ENCODE measurements at places on chromosomes 5 and 9. TPM values are rescaled to one million over a fixed set of nuclear protein-coding genes. Genes with fewer than 3 reads are reported as not detected.

The SLC36A3 gene
- total RNA-seq, result not detected

GRCh38 chr9:14710804-14711203 lies 11.7 kb downstream of the CER1 start:
- no peak overlapping the region for H3K4me3 ChIP-seq
- H3K36me3 ChIP-seq, result no peaks in the 10 kb centered on the region
- H3K4me1 ChIP-seq, result no peaks in the 10 kb centered on the region

DNA sequence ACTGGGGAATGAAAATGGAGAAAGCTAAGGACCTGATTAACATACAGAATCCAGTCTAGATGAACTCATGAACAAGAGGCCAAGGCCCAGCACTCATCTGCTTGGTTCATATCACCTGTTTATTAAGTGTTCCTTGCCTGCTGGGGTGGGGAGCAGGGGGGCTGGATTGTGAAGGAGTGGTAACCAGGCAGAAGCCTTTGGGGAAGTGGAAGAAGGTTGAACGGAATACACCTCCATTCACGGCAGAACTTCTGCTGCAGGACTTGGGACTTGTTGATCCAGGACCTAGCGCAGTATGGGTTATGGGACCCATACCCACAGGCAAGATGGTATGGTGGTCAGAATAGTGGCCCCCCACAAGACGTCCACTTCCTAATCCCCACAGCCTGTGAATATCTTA lies 8.8 kb upstream of the SEPTIN8 start:
- no peaks in the 10 kb centered on the region for H3K27me3 ChIP-seq
- H3K4me1 ChIP-seq, result no peaks in the 10 kb centered on the region
- no peak overlapping the region for H3K27ac ChIP-seq
- no peak for DNase-seq
- H3K4me3 ChIP-seq, result no peak overlapping the region

GRCh38 chr5:2741956-2742355 lies 9.5 kb downstream of the IRX2 start:
- no peaks in the 10 kb centered on the region for H3K36me3 ChIP-seq
- peaks cover 14% of the 10 kb centered on the region for H3K4me1 ChIP-seq
- H3K27ac ChIP-seq, result no peak overlapping the region
- no peak overlapping the region for H3K4me3 ChIP-seq
- peaks cover 9% of the 10 kb centered on the region for H3K27me3 ChIP-seq

- peaks cover 9% of the 10 kb centered on the region for H3K36me3 ChIP-seq
- no peak for DNase-seq
- no peak overlapping the region for H3K27ac ChIP-seq
- peaks cover 31% of the 10 kb centered on the region for H3K4me1 ChIP-seq
- H3K4me3 ChIP-seq, result peak overlapping the region; percentile 11
- H3K27me3 ChIP-seq, result no peaks in the 10 kb centered on the region
Measured at GRCh38 chr9:137453643-137454081, 5.5 kb downstream of the NSMF start.

Data from vagina (tissue), 2 donors.